ENCODE measurements at places on chromosomes 2 and 18.

DNA sequence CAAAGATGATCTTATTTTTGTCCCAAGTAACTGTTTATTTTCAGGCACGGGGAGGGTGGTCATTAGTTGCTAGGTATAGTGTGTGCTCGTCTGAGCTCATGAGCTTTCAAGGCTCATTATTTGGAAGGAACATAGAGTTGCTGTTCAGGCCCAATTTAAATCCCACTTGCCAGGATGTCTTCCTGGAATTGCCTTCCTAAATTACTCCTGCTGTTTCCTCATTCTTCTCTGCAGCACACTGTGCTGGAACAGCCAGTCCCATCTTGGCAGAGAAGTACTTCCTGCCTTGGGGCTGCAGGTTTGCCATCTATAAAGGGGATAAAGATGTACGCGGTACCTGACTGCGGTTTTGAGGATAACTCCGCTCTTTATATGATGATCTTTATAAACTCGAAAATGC is 37.3 kb downstream of the GREB1 start:
- DNase-seq = no peak

GRCh38 chr2:69798290-69798908 is 31.1 kb upstream of the GMCL1 start:
- peak; percentile 61 for DNase-seq

DNA sequence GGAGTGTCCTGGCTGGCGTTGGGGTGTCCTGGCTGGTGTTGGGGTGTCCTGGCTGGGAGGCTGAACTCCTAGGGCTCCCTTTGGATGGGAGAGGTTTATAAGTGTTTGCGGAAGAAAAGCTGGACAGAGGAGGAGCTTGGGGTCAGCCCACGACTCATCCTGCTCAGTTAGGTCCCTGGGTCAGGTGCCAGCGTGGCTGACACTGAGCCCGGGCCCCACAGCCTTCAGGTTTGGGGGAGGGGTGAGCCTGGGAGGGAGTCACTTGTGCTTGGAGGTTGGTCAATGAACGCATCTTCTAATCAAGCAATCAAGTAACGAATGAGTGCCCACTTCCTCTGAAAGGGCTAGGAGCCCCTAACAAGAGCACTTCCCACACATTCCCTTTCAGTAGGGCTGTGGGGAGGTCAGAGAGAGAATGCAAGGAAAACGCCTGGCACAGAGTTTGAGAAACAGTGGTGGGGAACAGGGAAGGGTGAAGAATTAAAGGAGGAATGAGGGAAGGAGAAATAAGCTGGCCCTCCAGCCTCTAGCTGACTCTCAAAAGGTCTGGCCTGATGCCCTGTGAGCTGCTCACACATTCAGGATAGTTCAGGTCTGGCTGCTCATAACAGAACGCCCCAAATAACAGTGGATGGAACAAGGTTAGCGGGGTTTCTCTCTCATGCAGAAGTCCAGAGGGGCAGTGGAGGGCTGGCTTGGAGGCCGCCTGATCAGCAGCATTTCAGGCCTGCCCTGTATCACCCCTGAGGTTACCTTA is 670 bp downstream of the KCNIP3 start:
- no peak for DNase-seq

DNA sequence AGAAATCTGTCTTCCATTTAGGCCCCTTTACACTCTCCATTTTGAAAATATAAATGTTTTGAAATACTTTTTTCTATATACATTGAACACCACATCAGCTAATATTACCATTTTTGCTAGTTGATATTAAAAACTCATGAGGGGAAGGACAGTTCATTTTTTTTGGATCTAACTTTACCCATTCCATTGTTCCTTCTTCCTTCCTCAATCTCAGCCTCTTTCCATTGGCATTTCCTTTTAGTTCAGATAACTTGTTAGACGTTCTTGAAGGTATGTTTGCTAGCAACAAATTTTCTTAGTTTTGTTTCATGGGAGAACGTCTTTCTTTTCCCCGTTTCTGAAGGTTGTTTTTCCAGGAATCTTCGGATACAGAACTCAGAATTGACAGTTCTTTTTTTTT is 759.0 kb downstream of the SOCS6 start:
- DNase-seq = no peak

GRCh38 chr2:19369341-19369955 is 11.0 kb upstream of the OSR1 start:
- peak; percentile 61 for DNase-seq
